Hematopoietic multipotent progenitor cell treated with erythropoietin and hydrocortisone succinate and interleukin-3 and kit ligand, for 6 days (in vitro differentiated cells): ENCODE measurements at places on chromosomes 4 and X.
A peak's percentile ranks its signal among the peaks of the same experiment; 100 is the strongest.

- DNase-seq, result no peak
Observed at GRCh38 chr4:157013656-157014055, 42.1 kb upstream of the PDGFC start.

- no peak for DNase-seq
Observed at GRCh38 chrX:6257025-6257424, 28.4 kb upstream of the NLGN4X start.

- no peak for DNase-seq
Observed at GRCh38 chr4:175277816-175278215, 359.7 kb downstream of the ADAM29 start.

- DNase-seq, result no peak
Observed at GRCh38 chr4:118775405-118775804, 60.5 kb downstream of the SEC24D start.

DNA sequence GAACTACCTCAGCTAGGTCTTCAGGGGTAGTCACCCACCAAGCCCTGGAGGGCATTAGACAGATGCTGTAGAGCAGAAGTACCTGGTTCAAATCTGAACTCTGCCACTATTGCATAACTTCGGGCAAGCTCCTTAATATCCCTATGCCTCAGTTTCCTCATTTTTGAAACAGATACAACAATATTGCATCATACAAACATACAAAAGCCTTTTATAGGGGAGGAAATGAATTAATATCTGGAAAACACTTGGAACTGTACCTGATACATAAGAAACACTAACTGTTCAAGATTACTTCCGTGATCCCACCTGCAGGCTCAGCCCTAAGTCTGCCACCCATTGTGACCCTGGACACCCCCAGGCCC, 166.1 kb downstream of the EFNB1 start:
- no peak for DNase-seq

GRCh38 chr4:88467392-88467791, 10.5 kb downstream of the HERC5 start:
- no peak for DNase-seq

DNA sequence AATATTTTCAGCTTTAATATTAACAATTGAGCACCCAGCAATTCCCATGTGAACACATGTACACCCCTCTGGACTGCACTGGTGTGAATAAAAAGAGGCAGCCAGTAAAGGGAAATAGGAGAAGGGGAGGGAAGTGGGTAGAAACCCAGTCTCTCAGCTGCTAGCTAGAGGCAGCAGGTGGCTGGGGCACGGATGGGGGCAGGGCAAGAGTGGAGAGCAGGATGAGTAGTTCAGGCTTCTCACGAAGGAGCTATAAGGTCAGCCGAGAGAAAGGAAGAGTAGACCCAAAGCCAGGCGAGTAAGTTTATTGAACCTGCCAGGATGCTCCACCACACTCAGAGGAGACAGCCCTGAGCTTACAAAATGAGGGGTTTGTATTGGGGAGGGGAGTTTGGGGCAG, 184.8 kb upstream of the MTMR8 start:
- no peak for DNase-seq

DNA sequence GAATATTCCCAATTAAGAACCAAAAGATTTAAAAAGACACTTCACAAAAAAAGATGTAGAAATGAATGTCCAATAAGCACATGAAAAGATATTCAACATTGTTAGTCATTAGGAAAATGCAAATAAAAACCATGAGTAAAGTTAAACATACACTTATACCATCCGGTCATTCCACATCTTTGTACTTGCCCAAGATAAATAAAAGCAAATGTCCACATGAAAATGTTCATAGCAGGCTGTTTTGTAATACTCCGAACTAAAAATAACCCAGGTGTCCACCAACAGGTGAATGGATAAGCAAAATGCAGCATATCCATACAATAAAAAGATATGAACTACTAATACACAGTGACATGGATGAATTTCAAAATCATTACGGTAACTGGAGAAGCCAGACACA, 28.6 kb upstream of the ZCCHC4 start:
- no peak for DNase-seq

DNA sequence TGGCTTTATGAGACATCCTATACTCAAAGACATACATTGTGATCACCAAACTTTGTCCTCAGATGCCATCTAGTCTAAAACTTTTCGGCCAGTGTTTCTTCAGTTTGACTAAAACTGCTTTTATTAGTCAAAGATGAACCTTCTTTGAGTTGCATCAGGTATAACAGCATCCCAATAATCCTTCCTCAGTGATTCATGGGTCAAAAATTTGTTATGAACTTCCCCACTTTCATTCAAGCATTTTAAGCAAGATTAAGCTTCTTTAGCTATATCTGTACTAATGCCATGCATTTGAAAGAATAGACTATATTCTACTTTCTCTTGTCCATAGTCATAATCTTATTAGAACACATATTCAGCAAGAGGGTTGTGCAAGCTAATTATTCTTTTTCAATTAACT, 1070.4 kb upstream of the ADGRL3 start:
- no peak for DNase-seq

GRCh38 chr4:184668511-184669114, 19.1 kb downstream of the PRIMPOL start:
- DNase-seq, result peak; percentile 67
